ENCODE measurements at places on chromosomes 1 and 21.

DNA sequence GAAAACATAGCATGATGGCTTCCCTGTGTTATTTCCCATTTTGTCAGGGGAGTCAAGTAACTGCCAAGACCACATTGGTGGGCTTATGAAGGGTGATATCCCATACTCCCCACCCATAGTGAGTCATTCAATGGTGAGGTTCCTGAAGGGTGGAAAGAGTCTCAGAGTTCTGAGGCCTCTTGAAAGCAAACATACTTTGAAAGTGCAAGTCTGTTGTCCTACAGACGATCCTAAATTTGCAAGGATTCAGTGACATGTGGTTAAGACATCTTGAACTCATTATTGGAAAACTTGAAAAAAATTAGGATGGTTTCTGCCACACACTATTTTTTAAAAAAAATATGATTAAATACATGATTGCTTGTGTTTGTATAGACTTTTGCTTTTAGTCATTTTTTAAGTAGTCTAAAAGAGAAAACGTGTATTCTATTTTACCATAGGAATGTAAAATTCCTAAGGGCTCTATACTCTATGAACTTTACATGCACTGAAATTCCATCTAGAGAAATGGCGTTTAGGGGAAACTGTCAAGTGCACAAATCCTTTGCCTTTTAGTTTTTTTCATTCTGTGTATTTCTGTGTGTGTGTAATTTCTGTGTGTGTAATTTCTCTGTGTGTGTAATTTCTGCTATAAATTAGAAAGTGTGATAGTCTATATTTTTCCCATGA, 225.5 kb upstream of the ADAMTS5 start:
- no peak for DNase-seq
- no peak overlapping the region for H3K27ac ChIP-seq
- H3K4me1 ChIP-seq: no peaks in the 10 kb centered on the region
- no peak overlapping the region for H3K4me3 ChIP-seq

DNA sequence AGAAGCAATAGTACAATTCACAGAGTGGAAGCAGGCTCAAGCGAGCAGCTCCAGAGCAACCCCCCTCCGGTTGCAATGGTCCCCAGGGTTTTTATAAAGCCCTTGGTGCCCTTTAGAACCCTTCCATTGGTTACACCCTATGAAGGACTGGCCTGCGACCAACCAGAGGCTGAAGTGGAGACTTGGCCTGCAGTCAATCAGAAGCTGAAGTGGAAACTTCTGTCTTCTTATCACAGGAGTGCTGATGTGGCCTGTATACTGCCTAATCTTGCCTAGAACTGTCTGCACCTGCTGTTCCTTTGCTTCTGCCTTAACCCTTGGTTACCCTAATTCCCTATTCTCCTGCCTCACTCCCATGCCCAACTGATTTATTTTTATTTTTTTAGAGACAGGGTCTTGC, 15.4 kb upstream of the FRRS1 start:
- no peaks in the 10 kb centered on the region for H3K36me3 ChIP-seq
- no peak overlapping the region for H3K4me3 ChIP-seq
- H3K4me1 ChIP-seq: no peaks in the 10 kb centered on the region
- no peak overlapping the region for H3K27ac ChIP-seq

GRCh38 chr1:22824466-22824865, 113.8 kb downstream of the EPHB2 start:
- H3K4me3 ChIP-seq: no peak overlapping the region
- no peaks in the 10 kb centered on the region for H3K36me3 ChIP-seq
- no peaks in the 10 kb centered on the region for H3K27me3 ChIP-seq
- no peak overlapping the region for H3K27ac ChIP-seq
- no peak for DNase-seq
- no peaks in the 10 kb centered on the region for H3K4me1 ChIP-seq

GRCh38 chr1:13730291-13730690, 30.3 kb downstream of the PRDM2 start:
- DNase-seq: no peak
- H3K4me3 ChIP-seq: no peak overlapping the region
- H3K36me3 ChIP-seq: no peaks in the 10 kb centered on the region
- no peaks in the 10 kb centered on the region for H3K4me1 ChIP-seq
- H3K27me3 ChIP-seq: no peaks in the 10 kb centered on the region

- H3K27me3 ChIP-seq: no peaks in the 10 kb centered on the region
- no peak for DNase-seq
Observed at GRCh38 chr21:31354604-31355443, 10.8 kb upstream of the TIAM1 start.

- H3K27me3 ChIP-seq: no peaks in the 10 kb centered on the region
- H3K4me1 ChIP-seq: no peaks in the 10 kb centered on the region
- H3K4me3 ChIP-seq: no peak overlapping the region
- H3K36me3 ChIP-seq: no peaks in the 10 kb centered on the region
- no peak for DNase-seq
Observed at GRCh38 chr1:33500547-33500946, 28.1 kb downstream of the ZSCAN20 start.

Data from right lobe of liver (tissue), 6 donors.